ENCODE measurements at places on chromosomes 11 and 22.
A peak's percentile ranks its signal among the peaks of the same experiment; 100 is the strongest.

GRCh38 chr11:4839851-4840549 lies 9.0 kb downstream of the OR51S1 start:
- DNase-seq, result no peak

DNA sequence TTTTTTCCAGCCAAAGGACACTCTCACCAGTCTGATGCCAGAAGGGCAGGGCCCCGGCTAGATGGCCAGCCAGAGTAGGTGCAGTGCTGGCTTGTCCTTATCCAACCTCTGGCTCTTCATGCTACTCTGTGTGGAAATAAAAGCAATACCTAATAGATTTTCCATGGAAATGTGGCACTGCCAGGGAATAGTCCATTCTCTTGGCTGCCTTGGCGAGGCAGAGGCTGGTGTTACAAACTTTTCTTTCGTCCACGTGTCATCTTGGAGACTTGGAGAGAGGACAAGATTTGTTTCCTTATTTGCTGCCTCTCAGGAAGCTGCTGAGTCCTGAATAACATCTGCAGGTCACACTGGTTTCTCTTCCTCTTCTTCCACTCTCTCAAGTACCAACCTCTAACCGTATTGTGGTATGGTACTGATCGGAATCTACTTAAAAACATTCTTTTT lies 17.2 kb upstream of the C1QTNF4 start:
- DNase-seq, result no peak

DNA sequence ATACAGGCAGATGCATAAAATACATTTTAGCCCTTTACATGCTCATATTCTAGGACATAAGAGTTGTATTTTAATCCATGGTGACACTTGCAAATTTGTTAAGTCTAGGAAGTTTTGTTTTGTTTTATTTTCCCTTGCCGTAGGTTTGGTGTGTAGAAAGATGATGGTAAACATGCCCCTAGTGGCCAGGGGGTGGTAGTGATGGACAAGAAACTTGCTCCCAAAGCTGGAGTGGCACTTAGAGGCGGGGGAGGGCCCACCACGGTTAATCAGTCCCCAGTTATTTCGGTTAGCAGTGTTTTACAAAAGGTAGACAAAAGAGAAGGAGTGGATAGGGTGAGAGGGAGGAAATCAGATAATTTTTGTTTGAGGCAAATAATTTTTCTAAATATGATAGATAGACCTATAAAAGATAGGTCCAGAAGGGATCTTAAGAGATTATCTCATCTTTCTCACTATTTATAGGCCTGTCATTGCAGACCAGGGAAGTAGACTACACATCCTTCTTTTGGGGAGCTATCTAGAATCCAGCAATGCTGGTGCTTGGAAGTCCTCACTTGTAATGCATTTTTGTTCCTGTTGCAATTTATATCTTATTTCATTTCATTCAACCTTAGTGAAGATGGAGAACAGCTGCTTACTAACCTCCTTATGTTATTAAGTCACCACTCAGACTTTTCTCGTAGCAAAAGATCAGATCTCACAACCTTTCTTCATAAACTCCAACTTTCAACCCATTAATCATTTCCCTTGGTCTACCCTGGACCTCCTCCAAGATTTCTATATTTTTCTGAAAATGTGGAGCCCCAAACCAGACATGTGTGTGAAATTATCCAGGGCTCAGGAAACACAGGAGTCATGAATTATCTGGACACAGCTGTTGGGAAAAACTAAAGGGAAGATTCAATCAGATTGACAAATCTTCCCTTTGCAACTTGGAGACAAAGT lies 5.9 kb upstream of the BDNF start:
- DNase-seq, result no peak

DNA sequence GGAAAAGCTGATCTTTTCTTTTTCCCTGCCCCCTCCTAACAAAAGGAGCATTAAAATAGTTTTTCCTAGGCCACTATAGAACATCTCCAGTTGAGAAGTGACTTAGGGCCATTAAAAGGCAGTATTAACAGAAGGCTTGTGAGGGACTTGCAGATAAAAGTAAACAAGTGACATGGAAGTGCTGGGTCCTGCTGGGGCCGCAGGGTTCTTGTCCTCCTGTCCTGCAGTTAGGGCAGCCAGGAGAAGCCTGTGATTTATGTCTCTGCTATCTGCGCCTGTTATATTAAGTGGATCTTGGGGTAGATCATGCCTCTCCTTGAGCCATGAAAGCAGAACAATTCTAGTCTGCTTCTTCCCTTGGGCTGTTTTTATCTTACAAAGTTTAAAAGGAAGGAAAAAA lies 271.4 kb upstream of the C11orf87 start:
- DNase-seq, result no peak

DNA sequence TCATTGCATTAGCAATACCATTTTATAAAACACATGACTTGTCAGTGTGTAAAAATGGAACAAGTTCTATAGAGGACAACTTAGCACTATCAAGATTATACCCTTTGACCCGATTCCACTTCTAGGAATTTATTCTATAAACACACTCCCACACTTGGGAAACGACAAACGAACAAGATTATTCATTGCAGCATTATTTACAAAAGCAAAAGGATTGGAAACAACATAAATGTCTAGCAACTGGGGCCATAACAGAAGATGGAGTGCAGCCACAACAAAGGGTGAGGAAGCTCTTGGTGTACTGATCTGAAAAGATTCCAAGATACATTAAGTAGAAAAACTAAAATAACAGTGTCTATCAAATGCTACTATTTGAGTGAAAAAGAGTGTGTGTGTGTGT lies 2.3 kb upstream of the IRAG1 start:
- DNase-seq, result no peak

DNA sequence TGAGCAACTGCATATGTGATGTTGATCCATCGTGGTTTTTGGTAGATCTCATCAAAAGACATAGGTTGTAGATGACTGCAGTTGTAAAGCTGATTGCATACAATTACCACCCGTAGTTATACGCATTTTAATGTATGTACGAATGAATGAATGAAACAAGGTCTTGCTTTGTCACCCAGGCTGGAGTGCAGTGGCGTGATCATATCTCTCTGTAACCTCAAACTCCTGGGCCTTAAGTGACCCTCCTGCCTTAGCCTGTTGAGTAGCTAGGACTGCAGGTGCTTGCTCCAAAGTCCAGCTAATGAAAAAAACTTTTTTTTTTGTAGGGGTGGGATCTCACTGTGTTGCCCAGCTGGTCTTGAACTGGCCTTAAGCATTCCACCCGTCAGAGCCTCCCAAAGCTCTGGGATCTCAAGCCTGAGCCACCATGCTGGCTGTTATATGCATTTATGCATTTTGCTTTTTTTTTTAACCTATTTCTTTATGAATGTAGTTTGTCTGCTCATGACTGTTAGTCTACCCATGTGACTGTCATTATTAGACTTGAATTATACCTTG lies 53.5 kb downstream of the PPP6R3 start:
- DNase-seq, result no peak

GRCh38 chr11:125938418-125938817 lies 7.4 kb upstream of the VSIG10L2 start:
- no peak for DNase-seq

GRCh38 chr11:11281626-11282025 lies 71.4 kb downstream of the CSNK2A3 start:
- no peak for DNase-seq

DNA sequence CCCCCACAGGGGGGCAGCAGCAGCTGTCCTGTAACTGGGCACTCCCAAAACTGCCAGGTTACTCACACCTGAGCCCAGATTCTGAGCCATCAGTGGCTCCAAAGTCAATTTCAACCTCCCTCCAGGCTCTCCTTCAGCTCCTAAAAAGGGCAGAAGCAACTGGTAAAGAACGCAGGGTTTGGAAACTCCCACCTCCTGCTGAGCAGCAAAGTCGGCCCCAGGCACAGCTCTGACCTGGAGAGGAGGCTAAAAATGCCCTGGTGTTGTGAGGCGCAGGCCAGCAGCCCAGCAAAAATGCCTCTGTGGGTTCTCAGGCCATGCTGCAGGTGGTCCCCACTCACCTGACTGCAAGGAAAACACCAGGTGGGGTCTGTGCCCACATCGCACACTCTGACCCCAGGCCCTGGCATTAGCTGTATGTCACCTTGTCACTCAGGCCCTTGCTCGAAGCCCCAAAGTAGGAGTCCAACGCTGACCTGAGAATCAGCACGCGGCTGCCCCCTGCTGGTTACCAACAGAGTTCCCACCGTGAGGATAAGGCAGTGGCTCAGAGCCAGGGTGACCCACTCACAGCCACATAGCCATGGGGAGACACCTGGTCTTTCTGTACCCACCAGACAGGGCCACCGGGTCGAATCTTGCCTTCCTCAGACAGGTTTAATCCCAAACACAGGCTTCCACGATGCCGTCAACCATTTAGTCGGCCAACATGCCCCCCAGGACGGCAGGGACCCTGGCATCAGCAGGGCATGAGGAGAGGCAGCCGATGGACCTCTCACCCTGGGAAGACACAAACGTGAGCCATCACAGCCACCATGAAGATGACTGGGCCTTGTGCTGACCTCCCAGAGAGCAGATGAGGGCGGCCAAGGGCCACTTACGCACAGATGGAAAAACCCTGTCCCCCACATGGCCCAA lies 11.1 kb downstream of the POLR3H start:
- peak; percentile 89 for DNase-seq

DNA sequence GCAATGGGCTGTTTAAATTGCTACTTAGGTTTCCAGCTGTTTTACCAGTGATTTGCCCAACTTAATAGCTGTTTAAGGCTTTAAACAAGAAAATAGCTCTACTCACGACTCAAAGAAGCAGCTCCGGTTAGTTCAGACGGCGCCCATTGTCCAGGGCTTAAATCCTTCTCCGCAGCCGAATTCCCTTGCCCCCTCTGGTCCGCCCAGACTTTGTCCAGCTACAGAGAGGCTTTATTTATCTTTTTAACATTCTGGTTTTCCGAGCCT lies 20.9 kb upstream of the SCUBE1 start:
- DNase-seq, result no peak

DNA sequence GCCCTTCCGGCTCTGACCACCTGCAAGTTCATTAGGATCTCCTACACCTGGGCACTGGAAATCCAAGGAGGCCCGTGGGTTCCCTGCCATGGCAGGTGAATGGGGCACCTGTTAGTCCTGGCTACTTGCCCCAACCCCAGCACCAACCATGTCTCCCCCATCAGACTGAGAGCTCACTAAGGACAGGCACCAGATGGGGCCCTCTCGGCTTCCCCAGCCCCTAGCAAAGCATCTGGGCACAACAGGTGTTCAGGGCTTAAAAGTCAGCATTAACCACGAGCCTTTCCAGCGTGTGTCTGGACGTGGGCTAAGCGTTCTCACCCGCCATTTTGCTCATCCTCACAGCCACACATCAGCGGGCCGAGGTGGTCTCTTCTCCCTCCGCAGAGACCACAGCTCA lies 2.2 kb downstream of the SULT4A1 start:
- peak; percentile 7 for DNase-seq

GRCh38 chr11:31355131-31355530 lies 14.4 kb downstream of the DCDC1 start:
- DNase-seq, result no peak

DNA sequence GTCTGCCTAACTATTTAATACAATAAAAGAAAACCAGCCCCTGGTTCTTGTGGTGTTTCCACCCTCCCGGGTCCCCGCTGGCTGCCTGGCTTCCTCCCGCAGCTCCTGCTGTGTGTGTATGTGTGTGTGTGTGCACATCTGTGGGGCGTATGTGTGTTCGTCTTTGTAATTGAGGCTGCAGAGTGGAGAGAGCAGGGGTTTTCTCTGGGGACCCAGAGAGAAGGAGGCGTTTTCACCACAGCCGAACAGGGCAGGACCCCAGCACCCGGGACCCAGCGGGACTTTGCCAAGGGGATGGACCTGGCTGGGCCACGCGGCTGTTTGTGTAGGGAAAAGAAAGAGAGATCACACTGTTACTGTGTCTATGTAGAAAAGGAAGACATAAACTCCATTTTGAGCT lies 42.7 kb downstream of the IGLL1 start:
- no peak for DNase-seq

GRCh38 chr22:39170825-39171622 lies 18.5 kb upstream of the CBX7 start:
- peak; percentile 84 for DNase-seq

DNA sequence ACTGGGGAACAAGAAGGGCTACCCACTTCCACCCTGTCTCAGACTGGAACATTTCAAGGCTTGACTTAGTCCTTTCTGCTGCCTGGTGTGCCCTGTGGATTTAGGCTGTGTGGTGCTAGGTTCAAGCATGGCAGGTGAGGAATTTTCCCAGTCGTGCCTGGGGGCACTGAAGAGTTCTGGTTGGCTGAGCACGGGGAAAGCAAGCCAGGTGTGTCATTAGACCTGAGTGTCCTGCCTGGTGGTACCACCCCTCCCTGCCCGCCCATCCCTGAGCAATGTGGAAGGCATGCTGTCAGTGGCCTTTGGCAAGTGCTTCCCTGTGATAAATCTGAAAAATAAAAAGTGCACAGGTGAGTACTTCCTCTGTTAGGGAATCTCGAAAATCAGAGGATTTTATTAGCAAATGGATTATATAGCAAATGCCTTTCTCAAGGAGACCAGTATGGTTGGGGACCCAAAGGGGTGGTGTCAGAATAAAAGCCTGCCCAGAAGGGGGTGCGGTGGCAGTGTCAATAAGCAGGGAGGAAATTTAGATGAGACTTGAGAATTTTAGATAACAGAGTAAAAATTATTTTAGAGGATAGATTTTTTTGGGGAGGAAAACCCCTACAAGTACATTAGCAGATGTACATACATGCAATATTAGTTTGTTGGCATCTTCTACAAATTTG lies 22.8 kb downstream of the TEAD1 start:
- DNase-seq, result no peak

DNA sequence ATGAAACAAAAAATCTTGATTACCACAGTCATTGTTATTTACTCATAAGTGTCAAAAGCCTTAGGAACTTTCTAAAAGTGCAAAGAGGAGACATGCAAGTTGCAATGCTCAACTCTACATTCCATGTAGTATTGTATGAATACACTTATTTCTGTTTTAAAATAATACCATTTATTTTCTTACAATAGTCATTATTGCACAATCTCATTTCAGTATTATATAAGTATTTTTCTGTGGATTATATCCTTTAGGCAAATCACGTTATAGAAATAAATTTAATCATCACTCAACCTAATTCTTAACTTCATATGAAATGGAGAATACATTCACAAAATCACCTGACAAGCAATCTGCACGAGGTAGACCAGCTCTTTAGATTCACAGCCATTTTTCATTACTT lies 98.8 kb downstream of the ARHGAP32 start:
- DNase-seq, result no peak

GRCh38 chr22:50697667-50698506 lies 25.3 kb downstream of the SHANK3 start:
- no peak for DNase-seq

- DNase-seq, result no peak
Observed at GRCh38 chr11:60996381-60997138, 25.1 kb downstream of the CD6 start.

Measured in left lung (tissue), 14 donors.